ENCODE measurements at places on chromosomes 13 and 19. TPM values are rescaled to one million over a fixed set of nuclear protein-coding genes. Genes with fewer than 3 reads are reported as not detected.

The FPR2 gene
- total RNA-seq = not detected

The TMEM238 gene
- 1.3 TPM for total RNA-seq

The ADAMTSL5 gene
- total RNA-seq = 0.82 TPM

The ITM2B gene
- 357 TPM for total RNA-seq

The HOMER3 gene
- total RNA-seq = 518 TPM

The WASF3 gene
- total RNA-seq = 9.4 TPM

The KIR2DL4 gene
- 0.41 TPM for total RNA-seq

The RASIP1 gene
- 153 TPM for total RNA-seq

- DNase-seq = no peak
Observed at GRCh38 chr19:6318772-6319171, 14.6 kb downstream of the ACER1 start.

GRCh38 chr19:40785526-40785925 is 7.5 kb downstream of the RAB4B start:
- DNase-seq = no peak

GRCh38 chr19:18429717-18430416 is 8.1 kb downstream of the ISYNA1 start:
- DNase-seq = no peak

DNA sequence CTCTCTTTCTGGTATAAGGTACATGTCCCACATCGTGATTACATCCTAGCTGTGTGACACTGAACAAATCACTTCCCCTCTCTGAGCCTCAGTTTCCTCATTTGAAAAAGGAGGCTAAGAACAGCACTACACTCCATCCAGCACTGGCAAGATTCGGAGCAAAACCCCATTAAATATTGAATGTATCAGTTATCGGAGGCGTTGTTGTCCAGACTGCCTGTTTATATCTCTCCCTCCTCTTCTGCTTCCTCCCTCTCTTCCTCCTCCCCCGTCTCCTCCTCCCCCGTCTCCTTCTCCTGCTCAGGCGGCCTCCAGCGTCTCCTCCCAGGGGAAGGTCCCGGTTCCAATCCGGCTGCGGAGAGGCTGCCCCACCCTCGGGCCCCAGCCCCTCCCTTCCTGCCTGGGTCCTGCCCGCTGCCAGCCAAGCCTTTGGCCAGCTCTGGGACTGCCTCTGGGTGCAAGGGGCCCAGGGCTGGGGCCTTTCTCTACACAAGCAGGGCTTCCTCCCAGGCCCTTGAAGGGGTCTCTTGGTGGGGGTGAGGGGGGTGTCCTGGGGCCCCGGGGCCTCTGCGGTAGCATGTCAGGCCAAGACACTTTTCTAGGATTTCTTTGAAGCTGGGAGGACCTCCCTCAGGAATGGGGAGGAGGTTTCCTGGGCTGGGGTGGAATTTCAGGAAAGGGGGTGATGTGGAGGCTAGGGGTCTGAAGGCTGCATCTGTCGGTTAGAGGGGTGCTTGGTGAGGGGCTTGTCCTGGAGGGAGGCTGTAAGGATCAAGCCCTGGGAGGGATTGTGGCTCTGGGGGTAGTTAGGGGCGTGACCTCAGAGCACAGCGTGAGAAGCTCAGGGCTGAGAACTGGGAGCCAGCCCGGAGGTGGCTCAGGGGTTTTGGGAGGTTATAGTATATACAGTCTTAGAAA is 1.9 kb downstream of the RRAS start:
- DNase-seq = no peak

DNA sequence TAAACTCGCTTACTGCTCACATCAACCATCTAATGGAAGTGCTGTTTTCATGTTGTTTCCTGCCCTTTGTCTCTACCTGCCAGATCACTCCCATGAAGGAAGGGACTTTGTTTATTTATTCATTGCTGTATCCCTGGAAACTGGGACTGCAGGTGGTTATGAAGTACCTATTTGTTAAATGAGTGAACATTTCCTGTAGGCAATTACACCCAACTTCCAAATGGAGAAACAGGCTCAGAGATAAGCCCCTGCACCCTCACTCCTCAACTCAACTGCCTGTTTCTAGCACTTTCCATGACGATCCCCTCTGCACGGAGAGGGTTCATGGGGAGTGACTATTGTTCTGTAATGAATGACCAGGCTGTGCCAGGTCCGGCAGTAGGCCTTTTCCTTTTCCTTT is 1.9 kb upstream of the SELENOW start:
- no peak for DNase-seq

GRCh38 chr13:75825594-75825993 is 189.5 kb downstream of the LMO7 start:
- DNase-seq = no peak

DNA sequence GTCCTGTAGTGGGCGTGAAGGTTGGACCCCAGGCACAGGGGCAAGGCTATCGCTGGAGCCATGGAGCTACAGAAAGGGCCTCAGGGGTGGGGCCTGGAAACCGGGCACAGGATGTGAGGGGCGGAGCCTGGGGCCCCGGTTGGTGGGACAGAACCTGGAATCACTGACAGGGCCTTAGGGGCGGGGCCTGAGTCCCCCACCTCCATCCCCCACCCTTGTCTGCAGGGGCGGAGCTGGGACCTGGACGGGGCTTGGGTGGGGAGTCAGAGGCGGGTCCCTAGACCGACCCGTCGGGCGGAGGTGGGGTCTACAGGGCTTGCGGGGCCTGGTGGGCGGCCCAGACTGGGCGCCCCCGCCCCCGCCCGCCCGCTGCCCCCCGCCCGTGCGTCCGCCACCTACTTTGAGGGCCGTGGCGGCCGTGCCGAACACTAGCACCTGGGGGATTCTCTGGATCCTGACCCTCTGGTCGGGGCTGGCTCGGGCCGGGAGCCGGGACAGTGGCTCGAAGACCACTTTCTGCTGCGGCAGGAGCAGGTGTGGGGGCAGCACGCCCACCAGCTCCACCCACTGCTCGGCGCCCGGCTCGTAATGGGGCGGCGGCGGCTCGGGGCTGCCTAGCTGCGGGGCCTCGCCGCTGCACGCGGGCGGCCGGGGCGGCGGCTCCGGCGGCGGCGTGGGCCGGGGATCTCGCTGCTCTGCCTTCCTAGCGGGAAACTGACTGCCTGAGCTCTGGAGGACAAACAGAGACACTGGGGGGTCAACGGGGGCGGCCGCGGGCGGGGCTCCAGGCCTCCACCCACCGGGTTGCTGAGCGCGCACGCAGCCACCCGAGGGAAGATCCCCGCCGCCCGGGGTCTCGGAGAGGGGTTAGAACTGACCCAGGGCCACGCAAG is 26.3 kb downstream of the DCAF15 start:
- no peak for DNase-seq

DNA sequence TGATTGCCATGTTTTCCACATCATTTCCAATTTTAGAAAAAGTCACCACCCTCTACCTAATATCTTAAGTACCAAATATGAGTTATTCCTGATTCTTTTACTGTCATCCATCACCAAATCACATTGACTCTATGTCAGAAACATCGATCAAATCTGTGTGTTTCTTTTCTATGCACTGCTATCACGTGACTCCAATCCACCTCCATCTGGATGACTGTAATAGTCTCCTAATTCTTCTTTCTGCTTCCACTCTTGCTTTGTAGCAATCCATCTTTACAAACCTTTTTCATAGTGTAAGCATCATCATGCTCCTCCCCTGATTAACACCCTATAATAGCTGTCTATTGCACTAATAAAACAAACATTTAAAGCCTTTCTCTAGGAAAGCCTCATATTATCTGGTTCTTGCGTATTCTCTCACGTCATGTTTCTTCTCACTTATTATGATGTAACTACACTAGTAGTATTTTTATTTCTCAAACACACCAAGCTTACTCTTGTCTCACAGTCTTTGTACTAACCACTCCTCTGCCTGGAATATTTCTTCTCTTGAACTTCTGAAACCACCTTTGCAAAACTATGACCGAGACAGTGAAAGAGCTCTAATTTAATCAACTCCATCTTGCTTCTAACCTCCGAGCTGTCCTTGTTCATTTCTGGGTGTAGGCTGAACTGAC is 10.7 kb upstream of the FPR3 start:
- no peak for DNase-seq

- no peak for DNase-seq
Observed at GRCh38 chr19:42281827-42282762, 13.0 kb downstream of the CIC start.

DNA sequence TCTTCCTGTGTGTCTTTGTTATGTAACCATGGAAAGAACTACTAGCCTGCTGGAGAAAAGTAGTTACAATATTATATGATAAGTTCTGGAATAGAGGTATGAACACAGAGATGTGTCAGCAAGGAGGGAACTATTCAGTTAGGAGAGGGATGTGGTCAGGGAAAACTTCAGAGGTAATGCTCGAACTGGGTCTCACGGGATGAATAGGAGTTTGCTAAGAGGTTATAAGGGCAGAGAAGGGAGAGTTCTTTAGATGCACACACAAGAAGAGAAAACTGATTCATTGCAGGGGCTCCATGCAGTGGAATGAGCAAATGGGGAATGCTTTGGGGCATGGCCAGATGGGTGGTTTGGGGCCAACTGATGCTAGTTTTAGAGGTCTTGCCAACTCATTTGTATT is 46.0 kb upstream of the SIAH3 start:
- DNase-seq = no peak

DNA sequence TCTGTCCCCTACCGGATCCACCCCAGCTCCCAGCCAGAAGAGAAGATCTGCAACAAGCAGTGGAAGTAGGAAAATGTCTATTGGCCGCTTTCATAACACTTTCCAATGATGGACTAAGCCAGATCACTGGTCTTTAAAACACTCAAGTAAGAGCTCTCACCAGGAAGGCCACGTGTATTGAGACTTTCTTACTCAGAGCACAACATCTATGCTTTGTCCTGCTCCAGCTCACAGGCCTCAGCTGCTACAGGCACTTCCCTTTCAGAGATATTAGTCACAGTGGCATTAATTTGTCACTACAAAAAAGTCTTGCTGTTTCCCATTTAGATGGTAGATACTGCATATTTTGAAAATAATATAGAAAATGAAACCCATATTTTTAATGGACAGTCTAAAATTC is 164.2 kb downstream of the ABCC4 start:
- no peak for DNase-seq

- no peak for DNase-seq
Observed at GRCh38 chr13:30818323-30818960, 83.1 kb downstream of the ALOX5AP start.

- no peak for DNase-seq
Observed at GRCh38 chr19:16018106-16018755, 58.1 kb upstream of the TPM4 start.

- no peak for DNase-seq
Observed at GRCh38 chr13:98033277-98034247, 80.1 kb downstream of the IPO5 start.

DNA sequence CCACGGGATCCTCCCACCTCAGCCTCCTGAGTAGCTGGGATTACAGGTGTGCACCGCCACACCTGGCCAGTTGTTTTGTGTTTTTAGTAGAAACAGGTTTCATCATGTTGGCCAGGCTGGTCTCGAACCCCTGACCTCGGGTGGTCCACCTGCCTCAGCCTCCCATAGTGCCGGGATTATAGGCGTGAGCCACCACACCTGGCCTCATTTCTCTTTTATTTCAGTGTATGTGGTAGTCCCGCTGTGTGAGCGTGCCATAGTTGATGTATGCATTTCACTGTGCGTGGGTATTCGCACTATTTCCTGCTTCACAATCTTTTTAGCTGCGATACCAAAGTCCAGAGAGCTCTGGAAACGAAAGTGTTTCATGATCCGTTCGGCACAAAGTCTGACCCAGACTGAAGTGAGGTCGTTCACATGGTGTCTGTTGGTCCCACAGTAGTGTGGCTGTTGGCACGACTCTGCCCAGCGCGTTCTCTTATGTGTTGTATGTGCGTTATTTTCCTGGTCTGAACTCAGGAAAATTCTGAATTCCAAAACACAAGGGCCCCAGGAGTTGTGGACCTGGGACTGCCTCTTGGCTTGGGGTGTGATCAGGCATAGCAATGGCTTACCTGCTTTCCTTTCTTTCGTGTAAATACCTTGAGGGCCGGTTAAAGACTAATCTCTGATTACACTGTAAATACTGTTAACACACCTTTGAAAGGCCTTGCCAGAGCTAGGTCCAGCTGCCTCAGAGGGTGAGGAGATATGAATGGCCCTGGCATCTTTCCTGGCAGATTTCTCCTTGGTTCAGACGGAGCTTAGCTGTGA is 8.6 kb downstream of the EPN1 start:
- no peak for DNase-seq

GRCh38 chr13:46672338-46673090 is 119.5 kb downstream of the LRCH1 start:
- no peak for DNase-seq

DNA sequence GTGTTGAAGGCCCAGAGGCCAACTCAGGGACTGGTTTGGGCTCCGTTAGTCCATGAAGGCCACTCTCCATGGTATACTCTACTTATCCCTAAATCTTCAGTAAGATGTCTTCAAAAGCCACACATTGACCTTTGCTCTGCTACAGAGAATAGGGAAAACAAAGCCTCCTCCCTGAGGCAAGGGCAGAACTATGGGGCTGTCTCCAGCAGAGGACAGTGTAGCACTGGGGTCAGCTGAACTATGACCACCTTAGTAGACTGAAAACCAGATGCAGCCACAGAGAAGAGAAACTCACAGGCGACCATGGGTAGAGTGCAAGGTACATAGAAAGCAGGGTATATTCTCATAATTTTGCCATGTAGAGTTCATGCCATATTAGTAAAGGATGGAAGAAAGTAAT is 587.4 kb downstream of the LMO7 start:
- DNase-seq = no peak

- DNase-seq = no peak
Observed at GRCh38 chr13:29458419-29458818, 137.1 kb downstream of the SLC7A1 start.

- no peak for DNase-seq
Observed at GRCh38 chr19:39588066-39588465, 14.3 kb upstream of the LGALS13 start.

DNA sequence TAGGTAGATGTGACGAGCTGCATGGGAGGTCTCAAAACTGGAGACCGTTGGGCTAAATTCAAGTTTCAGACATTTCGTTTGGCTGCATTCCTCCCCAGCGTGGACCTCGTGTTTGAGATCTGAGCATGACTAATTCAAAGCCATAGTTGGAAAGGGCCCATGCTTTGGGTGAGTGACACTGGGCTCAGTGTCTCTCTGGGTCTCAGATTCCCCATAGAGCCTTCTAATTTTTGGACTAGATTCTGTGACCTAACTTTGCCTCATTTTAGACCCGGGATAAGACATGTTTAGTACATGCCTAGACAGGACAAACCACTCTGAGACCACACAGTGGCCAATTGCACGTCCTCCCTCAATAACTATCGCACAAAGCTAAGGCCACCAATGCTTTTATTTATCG is 16.6 kb downstream of the CKM start:
- no peak for DNase-seq

DNA sequence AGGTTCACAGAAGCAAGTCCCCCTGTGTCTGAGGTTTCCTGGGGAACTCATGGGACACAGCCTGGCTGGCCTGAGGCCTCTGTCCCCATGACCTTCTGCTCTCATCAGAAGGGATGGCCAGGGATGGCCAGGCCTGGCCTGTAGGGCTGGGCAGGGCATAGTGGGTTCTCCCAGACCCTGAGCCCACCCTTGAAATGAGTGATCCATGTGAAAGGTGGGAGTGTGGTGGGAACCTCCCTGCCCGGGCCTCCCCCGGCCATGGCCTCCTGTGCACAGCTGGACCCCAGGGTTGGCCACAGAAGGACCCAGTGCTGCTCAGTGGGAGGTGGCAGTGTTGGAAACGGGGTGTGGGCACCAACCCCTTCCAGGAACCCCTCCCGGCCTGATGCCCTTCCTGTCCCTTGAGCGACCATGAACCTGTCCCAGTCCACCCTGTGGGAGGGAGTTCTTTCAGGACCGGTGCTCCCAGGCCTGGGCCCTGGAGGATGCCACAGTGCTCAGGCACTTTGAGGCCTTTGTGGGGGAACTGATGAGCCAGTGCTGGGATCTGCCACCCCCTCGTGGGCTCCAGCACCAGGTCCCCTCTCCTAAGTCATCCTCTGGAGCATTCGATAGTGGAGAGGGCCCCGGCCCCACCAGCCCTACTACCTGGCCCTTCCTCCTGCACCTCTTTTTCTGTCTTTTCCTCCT is 15.5 kb upstream of the ZNF14 start:
- no peak for DNase-seq

Data from glomerular endothelial cell (primary cell).